ENCODE measurements at places on chromosomes 3 and 15. TPM values are rescaled to one million over a fixed set of nuclear protein-coding genes. Genes with fewer than 3 reads are reported as not detected.

STRIT1 gene
- not detected for total RNA-seq

DNA sequence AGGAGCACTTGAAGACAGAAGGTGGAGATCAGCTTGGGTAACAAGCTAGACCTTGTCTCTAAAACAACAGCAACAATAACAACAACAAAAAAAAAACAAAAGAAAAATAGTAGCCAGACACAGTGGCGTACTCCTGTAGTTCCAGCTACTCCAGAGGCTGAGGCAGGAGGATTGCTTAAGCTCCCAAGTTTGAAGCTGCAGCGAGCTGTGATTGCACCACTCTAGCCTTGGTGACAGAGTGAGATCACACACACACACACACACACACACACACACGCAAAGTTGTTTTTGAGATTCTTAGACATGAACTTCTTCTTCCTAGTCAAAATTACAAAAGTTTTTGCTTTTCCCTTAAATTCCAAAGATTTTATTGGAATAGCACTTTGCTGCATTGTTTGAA is 93.0 kb upstream of the IGSF10 start:
- peak; percentile 64 for ATAC-seq

LTK gene
- total RNA-seq: not detected

DNA sequence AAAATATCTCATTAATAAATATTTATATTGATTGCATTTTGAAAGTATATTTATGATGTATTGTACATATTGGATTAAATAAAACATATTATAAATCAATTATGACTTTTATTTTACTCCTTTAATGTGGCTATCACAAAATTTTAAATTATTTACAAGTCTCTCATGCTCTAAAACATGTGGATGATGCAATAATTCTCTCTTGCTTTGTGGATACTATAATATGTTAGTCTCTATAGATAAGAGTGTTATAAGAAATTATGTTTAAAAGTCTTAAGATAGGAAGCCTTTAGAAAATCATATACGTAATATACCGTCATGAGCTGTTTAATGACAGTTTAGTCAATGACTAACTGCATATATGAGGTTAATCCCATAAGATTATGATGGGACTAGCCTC is 547.4 kb upstream of the ALCAM start:
- no peak for ATAC-seq

GRCh38 chr3:33124638-33125037 is 10.8 kb downstream of the CRTAP start:
- ATAC-seq: no peak
